NCI-H1092 treated with DMSO at 0.1 percent for 48 hours (cell line): ENCODE measurements at places on chromosomes 12 and 14.

DNA sequence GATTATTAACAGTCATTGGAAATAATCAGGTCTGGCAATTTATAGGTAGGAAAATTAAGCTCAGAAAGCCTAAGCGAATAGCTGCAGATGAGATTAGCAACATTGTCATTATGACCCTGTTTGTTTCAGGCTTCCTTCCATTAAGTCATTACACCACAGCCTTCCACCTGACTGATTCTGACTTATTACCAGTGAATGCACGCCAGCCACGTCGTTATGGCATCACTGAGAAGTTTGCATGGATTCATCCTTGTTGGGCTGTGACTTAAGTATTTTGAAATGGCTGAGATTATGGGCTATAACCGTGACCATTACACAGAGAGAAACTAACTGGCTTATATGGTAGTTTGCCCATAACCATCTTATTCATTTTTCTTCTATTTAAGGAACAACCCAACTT, 18.6 kb downstream of the RASSF8 start:
- DNase-seq = no peak

DNA sequence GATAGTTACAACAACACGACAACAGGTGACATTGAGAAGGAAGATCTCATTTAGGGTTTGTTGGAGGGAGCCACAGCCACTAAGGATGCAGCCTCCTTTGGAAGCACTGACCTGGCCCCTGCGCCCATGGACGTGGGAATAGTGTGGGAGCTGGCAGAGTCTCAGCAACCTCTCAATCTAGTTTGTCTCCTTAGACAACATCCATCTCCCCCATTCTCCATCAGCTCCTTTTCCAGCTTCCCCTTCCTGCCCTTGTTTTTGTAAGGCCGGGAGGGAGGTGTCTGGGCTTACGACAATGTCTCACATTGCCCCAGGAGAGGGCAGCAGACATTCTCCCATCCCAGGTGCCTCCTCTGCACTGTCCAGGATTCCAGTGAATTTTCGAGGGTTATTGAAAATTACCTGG, 170.2 kb upstream of the PZP start:
- no peak for DNase-seq

DNA sequence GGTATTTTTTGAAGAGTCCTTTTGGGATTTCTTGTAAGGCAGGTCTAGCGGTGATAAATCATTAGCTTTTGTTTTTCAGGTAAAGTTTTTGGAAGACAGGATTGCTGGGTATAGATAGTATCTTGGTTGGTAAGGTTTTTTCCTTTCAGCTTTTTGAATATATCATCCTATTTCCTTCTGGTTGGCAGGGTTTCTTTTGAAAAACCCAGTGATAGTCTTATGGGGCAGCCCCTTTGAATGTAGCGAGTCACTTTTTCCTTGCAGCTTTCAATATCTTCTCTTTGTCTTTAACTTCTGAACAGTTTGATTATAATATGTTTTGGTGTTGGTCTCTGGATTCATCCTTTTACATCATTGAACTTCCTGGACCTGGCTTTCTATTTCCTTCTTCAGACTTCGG, 20.2 kb downstream of the TMX1 start:
- no peak for DNase-seq

DNA sequence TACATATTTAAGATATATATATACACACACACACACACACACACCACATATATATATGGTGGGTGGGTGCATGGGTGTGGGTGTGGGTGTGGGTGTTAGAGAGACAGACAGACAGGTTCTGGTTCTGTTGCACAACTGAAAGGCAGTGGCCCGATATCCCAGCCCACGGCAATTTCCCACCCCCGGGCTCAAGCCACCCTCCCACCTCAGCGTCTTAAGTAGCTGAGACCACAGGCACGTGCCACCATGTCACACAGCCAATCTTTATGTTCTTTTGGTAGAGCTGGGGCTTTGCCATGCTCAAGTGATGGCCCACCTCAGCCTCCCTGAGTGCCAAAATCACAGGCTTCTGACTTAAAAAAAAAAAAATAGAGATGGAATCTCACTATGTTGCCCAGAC, 417.8 kb upstream of the FOXG1 start:
- DNase-seq = no peak
